NCI-H526 treated with DMSO at 0.1 percent for 48 hours (cell line): ENCODE measurements at places on chromosomes 2 and 18.

DNA sequence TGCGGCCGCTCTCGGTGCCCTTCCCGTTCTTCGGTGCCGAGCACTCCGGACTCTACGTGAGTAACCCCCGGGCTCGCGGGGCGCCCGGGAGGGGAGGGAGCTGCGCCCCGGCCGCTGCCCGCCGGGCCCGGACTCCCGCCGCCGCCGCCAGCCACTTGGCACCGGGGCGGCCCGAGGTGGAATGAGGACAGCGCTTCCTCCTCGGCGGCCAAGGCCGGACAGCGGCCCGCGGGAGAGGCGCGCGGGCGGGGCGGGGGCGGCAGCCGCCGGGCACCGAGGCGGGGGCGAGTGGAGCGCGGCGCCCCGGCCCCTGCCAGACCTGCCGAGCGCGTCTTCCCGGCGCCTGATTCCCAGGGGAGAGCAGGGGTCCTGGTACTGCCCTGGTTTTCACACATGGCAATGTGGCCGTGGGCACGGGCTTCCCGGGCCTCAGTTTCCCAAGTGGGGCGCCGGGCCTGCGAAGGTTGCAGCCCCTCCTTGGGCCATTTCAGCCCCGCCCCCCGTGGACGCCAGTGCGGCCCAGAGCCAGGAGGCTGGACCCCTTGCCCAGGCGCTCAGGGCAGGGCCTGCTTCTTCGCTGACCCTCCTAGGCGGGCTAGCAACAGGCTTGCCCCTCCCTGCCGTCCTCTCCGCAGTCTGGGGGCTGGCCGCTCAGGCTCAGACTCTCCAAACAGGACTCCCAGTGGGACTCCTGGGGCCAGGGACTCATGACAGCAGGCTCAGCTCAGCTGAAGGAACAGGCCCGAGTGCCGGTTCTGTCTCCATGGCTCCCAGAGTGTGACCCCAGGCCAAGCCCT, 775 bp downstream of the SNED1 start:
- no peak for DNase-seq

GRCh38 chr2:105857076-105857740, 112.5 kb downstream of the NCK2 start:
- DNase-seq: no peak

DNA sequence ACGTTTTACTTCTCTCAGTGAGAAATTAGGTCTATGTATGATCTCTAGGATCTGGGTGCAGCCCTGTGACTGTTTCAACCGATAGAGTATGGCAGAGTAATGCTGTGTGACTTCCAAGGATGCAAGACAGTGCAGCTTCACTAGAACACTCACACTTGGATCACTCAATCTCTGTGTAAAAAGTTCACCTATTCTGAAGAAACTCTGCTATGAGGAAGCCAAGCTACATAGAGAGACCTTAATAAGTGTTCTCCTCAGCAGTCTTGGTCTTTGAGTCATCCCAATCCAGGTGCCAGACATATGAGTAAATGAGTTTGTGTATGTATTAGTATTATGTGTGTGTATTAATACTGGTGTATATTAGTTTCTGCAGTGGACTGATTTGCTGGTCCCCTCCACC, 335.0 kb downstream of the NR4A2 start:
- DNase-seq: no peak

- peak; percentile 35 for DNase-seq
These were observed 5.8 kb upstream of the MEIS1 start for GRCh38 chr2:66428986-66429612.

GRCh38 chr2:48601349-48601748, 16.3 kb upstream of the GTF2A1L start:
- peak; percentile 7 for DNase-seq

DNA sequence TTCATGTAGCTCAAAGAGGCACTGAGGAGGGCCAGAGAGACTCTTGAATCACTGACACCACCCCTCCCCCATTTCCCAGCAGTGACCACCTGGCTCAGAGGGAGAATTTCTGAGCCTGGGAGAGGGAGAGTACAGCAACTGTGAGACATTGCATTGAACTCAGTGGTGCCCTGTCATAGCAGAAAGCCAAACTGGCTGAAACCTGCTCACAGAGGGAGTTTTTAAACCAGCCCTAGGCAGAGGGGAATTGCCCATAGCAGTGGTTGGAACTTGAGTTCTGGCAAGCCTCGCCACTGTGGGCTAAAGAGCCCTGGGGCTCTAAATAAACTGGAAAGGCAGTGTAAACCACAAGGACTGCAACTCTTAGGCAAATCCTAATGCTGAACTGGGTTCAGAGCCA, 243.1 kb downstream of the ADCYAP1 start:
- DNase-seq: no peak

DNA sequence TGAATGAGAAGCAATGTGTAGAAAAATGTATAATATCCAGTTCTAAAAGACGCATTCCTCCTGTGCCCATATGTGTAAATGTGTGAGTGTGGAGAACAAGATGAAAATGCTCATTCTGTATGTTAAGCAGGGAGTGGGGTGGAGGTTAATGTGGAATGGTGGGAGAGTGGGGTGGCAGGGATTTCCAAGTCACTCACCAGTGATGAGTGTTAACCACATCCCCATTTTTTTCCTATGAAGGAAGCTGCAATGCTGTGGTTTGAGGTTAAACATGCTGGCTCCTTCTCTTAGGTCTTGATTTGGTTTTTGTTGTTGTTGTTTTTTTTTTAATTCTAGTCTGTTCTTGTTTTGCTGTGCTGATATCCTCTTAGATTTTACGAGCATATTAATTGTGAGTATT, 169.4 kb downstream of the NEDD4L start:
- no peak for DNase-seq

GRCh38 chr2:104847586-104848160, 6.2 kb upstream of the POU3F3 start:
- DNase-seq: no peak

DNA sequence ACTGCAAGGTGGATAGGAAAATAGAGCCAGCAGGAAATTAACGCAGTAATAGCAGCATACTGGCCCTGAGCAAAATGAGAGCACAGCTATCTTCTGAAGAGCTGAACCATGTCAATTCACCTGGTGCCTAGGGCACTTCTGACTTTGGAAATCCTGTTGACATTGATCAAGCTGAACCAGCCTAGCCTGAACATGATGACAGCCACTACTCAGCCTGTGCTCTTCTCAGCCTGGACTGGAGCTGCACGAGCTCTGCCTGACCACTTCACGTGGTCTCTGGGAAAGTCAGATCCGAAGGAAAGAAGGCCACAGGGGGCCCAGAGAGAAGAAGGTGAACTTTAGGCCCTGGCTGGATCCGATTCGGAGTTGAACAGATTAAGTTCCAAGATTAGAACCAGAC, 421.9 kb downstream of the LPIN1 start:
- no peak for DNase-seq

GRCh38 chr18:41378598-41378997, 576.4 kb upstream of the PIK3C3 start:
- peak; percentile 2 for DNase-seq

DNA sequence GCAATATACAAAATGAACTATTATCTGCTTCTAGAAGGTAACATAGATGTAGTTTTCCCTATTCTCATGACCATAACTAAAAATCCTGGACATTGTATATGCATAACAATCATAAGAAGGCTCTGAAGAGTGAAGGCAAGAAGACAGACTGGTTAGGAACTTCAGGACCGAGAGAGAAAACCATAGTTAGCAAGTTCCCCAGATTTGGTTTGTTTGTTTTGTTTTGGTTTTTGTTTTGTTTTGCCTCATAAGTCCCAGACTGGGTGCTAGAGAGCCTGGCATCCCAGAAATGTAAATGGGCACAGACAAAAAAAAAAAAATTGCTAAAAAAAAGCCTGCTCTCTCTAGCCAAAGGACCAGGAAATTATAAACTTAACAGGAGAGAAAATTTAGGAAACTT, 192.2 kb upstream of the FBXO11 start:
- DNase-seq: no peak

- no peak for DNase-seq
These were observed 224.4 kb downstream of the RAB3GAP1 start for GRCh38 chr2:135276525-135276924.

DNA sequence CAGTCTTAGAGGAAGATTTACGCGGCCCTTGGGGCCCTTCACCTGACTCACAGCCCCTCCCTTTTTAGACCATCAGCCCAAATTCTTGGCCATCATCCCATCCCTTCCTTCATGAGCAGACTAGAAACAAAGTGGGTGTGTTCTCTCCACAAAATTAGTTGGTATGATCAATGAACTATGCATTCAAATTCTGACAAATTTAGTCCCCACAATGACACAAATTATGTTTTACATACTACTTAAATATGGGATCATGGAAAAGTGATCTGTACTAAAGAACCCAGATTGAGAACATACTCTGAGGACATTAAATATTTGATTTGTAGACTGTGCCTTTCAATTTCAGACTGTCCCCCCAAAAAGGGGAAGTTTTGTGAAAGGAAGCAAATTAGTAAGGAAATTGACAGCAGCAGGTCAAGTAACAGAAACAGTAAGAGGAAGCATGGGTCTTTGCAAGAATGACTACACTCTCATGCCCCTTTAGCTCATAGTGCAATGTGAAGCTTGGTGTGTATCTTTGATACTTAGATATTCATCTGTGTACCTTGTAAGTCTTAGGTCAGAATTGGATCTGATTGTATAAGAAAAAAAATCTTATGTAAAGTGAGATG, 2.2 kb upstream of the MAPRE2 start:
- no peak for DNase-seq

GRCh38 chr2:177625744-177626650, 233.4 kb downstream of the AGPS start:
- DNase-seq: no peak

DNA sequence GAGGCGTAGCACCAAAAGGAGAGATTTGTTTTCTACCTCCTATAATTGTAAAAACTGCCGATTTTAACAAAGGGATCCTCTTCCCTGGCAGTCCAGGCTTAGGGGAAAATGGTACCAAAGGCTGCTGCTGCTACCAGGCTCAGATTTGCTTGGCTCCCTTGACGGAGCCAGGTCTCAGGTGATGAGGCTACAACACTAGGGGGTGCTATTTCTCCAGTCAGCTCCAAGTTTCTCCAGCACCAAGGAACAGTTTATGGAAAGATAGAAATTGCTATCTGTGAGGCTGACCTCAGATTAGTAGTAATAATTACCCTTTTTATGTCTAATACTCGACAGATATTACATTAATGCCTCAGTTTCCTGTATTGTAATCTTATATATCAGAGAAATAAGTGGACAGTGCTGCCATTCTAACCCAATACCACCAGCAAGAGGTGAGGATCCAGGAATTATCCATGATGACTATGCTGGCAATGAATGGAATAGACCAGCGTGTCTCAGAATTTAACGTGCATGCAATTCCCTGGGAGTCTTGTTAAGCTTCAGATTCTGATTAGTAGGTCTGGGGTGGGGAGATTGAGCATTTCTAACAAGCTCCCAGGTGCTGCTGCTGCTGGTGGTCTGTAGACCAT, 111.3 kb downstream of the ESCO1 start:
- no peak for DNase-seq

DNA sequence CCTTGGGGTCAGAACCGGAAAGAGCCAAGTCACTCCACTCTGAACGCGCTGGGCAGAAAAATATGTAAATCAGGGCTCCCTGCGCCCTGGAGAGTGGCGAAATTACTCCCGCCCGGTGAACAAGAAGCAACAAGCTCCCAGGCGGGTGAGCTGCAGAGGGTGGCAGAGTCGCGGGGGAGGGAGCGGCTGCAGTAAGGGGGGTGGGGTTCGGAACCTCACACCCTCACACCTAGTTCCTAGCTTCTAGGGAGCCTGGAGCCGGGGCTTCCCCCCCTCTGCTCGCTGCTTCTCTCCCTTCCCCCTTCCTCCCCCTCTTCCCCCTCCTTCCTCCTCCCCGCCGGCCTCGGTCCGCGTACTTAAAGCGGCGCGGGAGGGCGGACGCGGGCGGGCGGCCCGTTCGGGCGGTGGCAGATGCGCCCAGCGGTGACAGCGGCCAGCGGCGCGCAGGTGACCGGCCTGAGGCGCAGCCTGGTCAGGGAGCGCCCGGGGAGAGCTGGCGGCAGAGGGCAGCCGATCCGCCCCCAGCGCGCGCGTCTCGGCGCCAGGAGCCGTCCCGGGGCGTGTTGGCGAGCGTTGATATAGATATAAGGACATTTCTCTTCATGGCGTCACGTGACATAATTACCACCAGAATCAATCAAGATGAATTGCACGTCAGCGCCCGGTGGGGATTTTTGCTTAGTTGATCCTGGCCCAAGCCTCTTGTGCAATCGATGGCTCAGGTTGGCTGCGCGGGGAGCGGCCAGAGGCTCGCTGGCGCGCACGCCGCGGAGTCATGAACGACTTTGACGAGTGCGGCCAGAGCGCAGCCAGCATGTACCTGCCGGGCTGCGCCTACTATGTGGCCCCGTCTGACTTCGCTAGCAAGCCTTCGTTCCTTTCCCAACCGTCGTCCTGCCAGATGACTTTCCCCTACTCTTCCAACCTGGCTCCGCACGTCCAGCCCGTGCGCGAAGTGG, at the start of gene HOXD11:
Gene HOXD11, plus strand, starts transcription at position 700 of the 959 bp plus-strand sequence. Its CDS starts 76 bp downstream, at position 776.
- peak; percentile 73 for DNase-seq

GRCh38 chr2:73759904-73760303, 20.0 kb downstream of the DUSP11 start:
- no peak for DNase-seq

- DNase-seq: no peak
These were observed 301.7 kb downstream of the ALK start for GRCh38 chr2:29619689-29620088.

DNA sequence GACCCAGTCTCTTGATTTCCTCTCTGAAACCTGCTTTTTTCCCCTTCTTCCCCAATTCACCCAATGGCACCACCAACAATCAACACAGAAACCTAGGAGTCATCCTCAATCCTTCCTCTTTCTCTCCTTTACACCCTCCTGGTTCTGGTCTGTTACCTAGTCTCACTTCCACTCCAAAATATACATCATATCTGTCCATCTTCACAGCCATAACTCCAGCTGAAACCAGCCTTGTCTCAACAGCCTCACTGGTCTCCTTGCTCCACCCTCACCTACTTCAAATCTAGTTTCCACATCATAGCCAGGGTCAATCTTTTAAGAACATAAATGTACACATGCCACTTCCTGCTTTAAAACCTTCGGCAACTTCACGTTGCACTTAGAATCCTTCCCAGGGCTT, 11.8 kb upstream of the TWSG1 start:
- no peak for DNase-seq

DNA sequence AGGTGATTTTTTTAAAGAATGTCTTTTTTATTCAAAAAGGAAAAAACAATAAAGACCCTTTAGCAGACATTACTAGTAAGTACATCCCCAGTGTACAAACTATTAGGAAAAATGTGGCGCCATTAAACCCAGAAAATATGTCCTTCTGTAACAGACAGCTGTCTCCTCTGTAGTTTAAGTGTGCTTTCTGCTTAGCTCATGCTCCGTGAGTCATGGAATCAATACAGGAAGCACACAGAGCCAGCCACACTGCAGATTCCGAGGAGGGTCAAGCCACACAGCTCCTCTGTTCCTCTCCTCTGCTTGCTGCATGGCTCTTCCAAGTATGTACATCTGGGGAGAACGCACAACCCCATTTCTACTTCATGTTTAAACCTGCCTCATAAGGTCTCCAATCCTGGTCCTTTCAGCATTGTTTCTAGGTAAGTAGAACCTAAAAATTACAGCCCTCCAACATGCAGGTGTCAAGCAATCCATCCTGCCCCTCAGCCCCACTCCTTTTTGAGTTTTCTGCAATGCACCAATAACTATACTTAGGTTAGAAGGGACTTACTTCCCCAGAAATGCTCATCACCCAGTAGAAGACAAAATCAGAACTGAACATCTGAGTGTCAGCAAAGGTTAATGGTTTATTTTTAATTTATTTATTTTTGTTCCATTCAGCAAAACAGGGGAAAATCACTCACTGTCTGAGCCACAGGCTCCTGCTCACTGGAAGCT, 37.5 kb downstream of the ACVR1 start:
- no peak for DNase-seq

GRCh38 chr2:50398766-50399056, 633.2 kb downstream of the NRXN1 start:
- DNase-seq: no peak
